Panc1 (cell line): ENCODE measurements at places on chromosomes 16 and 17.

DNA sequence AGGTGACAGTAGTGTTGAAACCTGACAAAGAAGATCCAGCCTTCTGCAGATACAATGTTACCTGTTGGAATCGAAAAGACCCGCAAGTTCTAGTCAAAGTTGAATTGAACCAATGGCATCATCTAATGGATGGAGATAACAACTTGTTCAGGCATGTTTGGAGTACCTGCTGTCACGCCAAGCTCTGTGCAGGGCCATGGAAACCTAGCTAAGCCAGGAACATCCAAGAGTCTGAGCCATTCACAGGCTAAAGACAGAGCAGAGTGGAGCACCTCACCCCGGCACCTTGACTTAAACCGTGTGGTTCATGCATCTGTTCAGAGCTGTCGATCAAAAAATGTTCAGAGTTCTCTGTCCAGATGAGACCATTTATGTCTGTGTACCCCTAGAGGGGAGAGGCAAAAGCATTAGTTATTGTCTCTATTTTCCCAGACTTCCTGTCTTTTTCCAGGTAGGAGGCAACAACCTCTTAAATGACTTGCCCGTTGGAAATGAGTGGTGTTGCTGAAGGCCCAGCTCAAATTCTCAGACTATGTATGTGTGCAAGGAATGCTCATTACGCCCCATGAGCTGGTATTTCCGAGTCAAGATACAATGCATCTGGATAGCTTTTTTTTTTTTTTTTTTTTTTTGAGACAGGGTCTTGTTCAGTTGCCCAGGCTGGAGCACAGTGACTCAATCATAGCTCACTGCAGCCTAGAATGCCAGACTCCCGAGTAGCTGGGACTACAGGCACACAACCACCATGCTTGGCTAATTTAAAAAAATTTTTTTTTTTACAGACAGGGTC, 44.9 kb upstream of the XYLT1 start:
- H3K27me3 ChIP-seq: peaks cover 9% of the 10 kb centered on the region
- no peaks in the 10 kb centered on the region for H3K36me3 ChIP-seq
- no peak for DNase-seq
- H3K4me1 ChIP-seq: no peaks in the 10 kb centered on the region
- H3K27ac ChIP-seq: no peak overlapping the region
- H3K4me3 ChIP-seq: no peak overlapping the region

- no peak overlapping the region for H3K27ac ChIP-seq
- no peaks in the 10 kb centered on the region for H3K27me3 ChIP-seq
- H3K36me3 ChIP-seq: no peaks in the 10 kb centered on the region
- H3K4me1 ChIP-seq: no peaks in the 10 kb centered on the region
- no peak for DNase-seq
Measured at GRCh38 chr17:47641202-47641601, 8.5 kb upstream of the KPNB1 start.

- H3K4me1 ChIP-seq: peaks cover 35% of the 10 kb centered on the region
- no peaks in the 10 kb centered on the region for H3K36me3 ChIP-seq
- no peak for DNase-seq
- H3K4me3 ChIP-seq: no peak overlapping the region
- no peaks in the 10 kb centered on the region for H3K27me3 ChIP-seq
Measured at GRCh38 chr16:57196286-57196685, 10.2 kb downstream of the RSPRY1 start.

DNA sequence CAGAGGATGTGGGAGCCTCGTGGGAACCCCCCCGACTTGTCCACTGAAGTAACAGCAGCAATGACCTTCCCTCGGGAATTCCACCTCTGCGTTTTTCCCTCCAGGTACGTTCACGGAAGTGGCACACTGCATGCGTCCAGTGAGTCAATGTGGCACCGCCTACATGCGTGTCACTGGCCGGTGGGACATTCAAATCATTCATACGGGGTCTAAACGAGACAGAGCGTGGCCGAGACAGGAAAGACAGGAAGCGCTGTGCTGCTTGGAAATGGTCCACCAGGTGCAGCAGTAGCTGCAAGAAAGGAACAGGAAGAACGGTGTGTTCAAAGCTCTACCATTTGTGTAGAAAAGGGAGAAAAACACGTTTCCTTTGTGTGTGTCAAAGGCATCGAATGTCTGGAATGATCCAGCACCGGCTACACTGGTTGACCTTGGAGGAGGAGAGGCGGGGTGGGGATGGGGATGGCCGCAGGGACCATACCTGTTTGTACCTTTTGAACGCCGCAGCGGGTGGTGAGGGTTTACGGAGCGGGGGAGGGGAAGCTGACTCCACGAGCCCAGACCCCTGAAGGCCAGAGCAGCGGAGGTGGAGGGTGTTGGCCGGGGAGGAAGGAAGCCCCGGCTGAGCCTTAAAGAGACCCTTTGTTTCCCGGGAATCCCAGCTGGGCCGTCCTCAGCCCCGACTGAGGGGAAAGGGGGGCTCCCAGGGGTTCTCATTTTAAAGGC, 1.7 kb upstream of the PGAP6 start:
- no peaks in the 10 kb centered on the region for H3K36me3 ChIP-seq
- peak overlapping the region; percentile 87 for H3K27ac ChIP-seq
- H3K27me3 ChIP-seq: no peaks in the 10 kb centered on the region
- peak overlapping the region; percentile 83 for H3K4me3 ChIP-seq
- DNase-seq: no peak
- H3K4me1 ChIP-seq: peaks cover 49% of the 10 kb centered on the region

DNA sequence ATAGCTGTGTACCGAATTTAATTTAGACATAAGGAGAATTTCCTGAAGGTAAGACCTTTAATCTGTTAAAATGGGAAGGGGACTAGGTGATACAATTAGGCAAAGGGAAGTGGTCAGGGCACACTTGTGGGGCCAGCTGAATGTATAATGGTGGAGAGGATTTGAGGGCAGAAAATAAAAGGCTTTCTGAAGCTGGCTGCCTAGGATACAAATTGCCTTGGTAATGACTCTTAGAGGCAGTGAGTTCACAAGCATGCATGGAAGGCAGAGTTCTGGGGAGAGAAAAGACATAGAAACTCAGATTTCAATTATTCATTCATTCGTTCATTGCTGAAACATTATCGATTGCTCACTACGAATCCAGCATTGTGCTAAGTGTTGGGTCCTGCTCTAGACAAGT, 12.4 kb upstream of the NFAT5 start:
- H3K4me3 ChIP-seq: no peak overlapping the region
- H3K27ac ChIP-seq: peak overlapping the region; percentile 14; the same call in 1 of the 2 replicates
- DNase-seq: no peak
- H3K36me3 ChIP-seq: no peaks in the 10 kb centered on the region
- H3K27me3 ChIP-seq: no peaks in the 10 kb centered on the region

GRCh38 chr17:80511222-80512180, 33.1 kb upstream of the RPTOR start:
- no peak overlapping the region for H3K4me3 ChIP-seq
- no peak for DNase-seq
- no peak overlapping the region for H3K27ac ChIP-seq
- no peaks in the 10 kb centered on the region for H3K4me1 ChIP-seq

DNA sequence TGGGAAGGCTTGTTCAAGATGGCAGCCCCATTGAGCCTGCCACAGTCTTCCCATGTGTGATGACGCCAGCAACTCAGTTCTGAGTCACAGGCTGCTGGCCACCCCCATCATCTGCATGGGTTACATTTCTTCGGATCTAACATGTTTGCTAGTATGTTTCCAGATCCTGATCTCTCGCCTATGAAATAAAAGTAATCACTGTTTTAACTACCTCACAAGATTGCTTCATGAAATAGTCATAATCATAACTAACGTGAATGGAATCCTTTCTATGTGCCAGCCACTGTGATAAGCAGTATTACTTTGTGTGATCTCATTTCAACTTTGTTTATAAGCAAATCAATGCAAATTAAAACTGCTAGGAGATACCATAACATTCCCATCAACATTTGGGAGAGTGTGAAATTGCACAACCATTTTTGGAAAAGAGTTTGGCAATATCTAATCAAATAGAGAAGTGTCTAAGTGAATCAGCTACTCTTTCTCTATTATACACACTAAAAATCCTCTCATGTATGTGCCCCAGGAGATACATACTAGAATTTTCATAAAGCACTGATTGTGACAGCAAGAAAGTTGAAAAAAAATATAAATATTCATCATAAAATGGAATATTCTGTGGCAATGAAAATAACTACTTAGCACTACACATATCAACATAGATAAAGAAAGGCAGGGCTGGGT, 300.2 kb upstream of the IRX5 start:
- DNase-seq: no peak
- no peaks in the 10 kb centered on the region for H3K36me3 ChIP-seq
- H3K27ac ChIP-seq: no peak overlapping the region
- no peak overlapping the region for H3K4me3 ChIP-seq
- H3K4me1 ChIP-seq: no peaks in the 10 kb centered on the region

GRCh38 chr17:49450735-49451134, 36.1 kb upstream of the PHB1 start:
- no peaks in the 10 kb centered on the region for H3K36me3 ChIP-seq
- no peak overlapping the region for H3K27ac ChIP-seq
- H3K4me1 ChIP-seq: no peaks in the 10 kb centered on the region; the same call in 1 of the 2 replicates
- no peak overlapping the region for H3K4me3 ChIP-seq
- peaks cover 3% of the 10 kb centered on the region; the same call in 1 of the 2 replicates for H3K27me3 ChIP-seq

- DNase-seq: no peak
- H3K36me3 ChIP-seq: no peaks in the 10 kb centered on the region
- no peak overlapping the region for H3K4me3 ChIP-seq
- H3K27me3 ChIP-seq: no peaks in the 10 kb centered on the region; the same call in 1 of the 2 replicates
- H3K27ac ChIP-seq: no peak overlapping the region
- H3K4me1 ChIP-seq: peaks cover 3% of the 10 kb centered on the region; the same call in 1 of the 2 replicates
Measured at GRCh38 chr16:1863681-1864460, 8.1 kb downstream of the MEIOB start.

- no peaks in the 10 kb centered on the region for H3K36me3 ChIP-seq
- DNase-seq: no peak
- H3K4me1 ChIP-seq: no peaks in the 10 kb centered on the region
Measured at GRCh38 chr16:87515475-87516330, 22.9 kb upstream of the ZCCHC14 start.

DNA sequence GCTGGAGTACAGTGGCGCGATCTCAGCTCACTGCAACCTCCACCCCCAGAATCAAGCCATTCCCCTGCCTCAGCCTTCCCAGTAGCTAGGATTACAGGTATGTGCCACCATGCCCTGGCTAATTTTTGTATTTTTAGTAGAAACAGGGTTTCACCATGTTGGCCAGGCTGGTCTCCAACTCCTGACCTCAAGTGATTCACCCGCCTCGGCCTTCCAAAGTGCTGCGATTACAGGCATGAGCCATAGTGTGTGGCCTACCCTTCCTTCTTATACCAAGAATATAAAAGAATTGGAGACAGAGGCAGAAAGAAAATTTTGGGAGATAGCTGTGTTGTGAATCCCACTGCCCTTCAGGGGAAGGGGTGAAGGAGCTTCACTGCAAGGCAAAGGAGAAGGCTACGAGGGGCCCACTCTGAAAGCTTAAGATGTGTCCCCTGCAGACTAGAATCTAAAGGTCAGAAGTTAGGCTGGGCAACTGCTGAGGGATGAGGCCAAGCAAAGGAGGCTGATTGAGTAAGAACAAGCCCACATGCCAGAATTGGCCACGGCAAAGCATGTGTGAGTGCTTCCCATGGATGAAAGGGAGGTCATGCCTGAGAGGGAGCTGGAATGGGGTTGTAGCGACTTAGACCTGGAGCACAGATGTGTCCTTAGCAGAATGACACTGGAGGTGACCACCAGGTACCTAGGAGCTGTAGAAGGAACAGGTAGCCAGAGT, 8.4 kb upstream of the CRYBA1 start:
- H3K4me1 ChIP-seq: peaks cover 17% of the 10 kb centered on the region
- H3K36me3 ChIP-seq: no peaks in the 10 kb centered on the region
- DNase-seq: no peak
- H3K27me3 ChIP-seq: no peaks in the 10 kb centered on the region
- no peak overlapping the region for H3K4me3 ChIP-seq

DNA sequence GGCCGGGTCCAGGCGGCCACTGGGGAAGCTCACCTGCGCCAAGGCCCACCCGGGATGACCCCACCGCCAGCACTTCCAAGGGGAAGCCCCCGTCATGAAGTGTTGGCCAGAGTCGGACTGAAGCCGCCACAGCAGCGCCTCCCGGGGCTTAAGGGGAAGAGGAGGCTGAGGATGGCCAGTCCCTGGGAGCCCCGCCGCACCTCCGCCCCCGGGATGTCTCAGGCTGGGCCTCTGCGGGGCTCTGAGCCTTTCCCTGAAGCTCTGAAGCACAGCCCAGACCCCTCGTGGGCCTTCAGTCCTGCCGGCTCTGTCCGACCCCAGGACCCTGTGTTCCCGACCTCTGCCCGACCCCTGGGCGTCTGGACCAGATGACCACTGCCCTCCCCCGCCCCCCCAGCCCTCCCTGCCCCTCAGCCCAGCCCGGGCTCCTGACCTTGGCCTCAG, 42.8 kb upstream of the ACSF3 start:
- H3K36me3 ChIP-seq: peaks cover 3% of the 10 kb centered on the region; the same call in 1 of the 2 replicates
- H3K4me3 ChIP-seq: no peak overlapping the region
- H3K27me3 ChIP-seq: no peaks in the 10 kb centered on the region

DNA sequence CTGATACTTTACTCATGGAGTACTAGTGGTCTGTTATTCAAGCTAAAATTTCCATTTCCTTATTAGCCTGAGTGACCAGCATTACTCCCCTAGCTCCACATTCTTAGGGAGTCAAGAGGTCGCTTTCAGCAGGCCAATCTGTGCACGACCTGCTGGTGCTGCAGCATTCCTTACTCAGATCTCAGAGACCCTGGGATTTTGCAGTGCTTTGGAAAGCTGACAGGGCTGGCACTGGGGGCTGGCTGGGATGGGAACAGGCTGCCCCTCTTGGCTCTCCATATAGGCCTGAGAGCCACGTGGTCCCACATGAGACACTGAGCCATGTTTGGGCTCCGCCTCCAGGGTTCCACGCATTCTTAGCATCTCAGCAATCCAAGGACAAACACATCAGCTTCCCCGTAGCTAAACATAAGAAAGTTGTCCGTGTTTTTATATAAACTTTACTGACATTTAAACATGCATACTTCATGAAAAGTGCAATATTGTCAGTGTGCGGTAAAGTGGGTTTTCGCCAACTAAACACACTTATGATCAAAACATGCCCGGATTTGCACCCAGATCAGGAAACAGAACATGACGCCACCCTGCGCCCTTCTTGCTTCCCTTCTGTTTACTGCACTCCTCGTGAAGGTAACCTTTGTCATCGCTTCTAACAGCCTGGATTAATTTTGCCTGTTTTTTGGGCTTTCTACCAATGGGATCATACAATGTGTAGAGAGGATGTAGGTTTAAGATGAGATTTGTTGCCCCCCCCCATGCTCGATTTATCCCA, 254.5 kb upstream of the CACNG5 start:
- H3K27ac ChIP-seq: peak overlapping the region; percentile 70
- H3K27me3 ChIP-seq: no peaks in the 10 kb centered on the region
- H3K36me3 ChIP-seq: no peaks in the 10 kb centered on the region
- DNase-seq: peak; percentile 7

GRCh38 chr17:62619417-62620155, 7.9 kb upstream of the MRC2 start:
- H3K4me3 ChIP-seq: no peak overlapping the region
- no peaks in the 10 kb centered on the region for H3K27me3 ChIP-seq
- no peak overlapping the region for H3K27ac ChIP-seq
- DNase-seq: no peak

DNA sequence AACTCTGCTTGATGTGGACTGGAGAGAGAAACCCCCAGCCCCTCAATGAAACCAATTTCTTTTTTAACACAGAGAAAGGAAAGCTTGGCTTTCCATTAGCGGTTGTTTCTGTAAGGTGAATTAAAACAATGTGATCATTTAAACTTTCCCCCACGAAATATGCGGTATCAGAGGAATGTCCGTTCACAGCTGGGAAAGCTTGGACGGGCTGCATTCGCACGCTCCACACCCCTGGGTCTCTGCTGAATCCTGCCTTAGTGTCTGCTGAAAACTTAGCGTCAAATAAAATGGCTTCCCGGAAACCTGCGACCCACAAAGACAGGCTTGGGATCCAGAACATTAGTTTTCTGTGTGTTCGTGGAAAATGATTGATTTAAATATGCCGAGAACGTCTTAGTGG, 71.7 kb downstream of the C16orf95 start:
- H3K36me3 ChIP-seq: no peaks in the 10 kb centered on the region
- H3K4me1 ChIP-seq: no peaks in the 10 kb centered on the region
- no peak overlapping the region for H3K27ac ChIP-seq
- no peak overlapping the region for H3K4me3 ChIP-seq
- H3K27me3 ChIP-seq: no peaks in the 10 kb centered on the region; the same call in 1 of the 2 replicates
- DNase-seq: no peak
